ENCODE measurements at places on chromosomes 3 and 15. TPM values are rescaled to one million over a fixed set of nuclear protein-coding genes. Genes with fewer than 3 reads are reported as not detected.

PATL2 gene
- 0.75 TPM for total RNA-seq

KLHL25 gene
- total RNA-seq, result 4.1 TPM

SLC28A1 gene
- not detected for total RNA-seq

GPD1L gene
- 275 TPM for total RNA-seq

TYRO3 gene
- 8.5 TPM for total RNA-seq

SPTSSB gene
- total RNA-seq, result not detected

SCAMP5 gene
- total RNA-seq, result 7.5 TPM

- no peaks in the 10 kb centered on the region for H3K4me1 ChIP-seq
- no peak for DNase-seq
- H3K27me3 ChIP-seq, result no peaks in the 10 kb centered on the region
Observed at GRCh38 chr3:148223266-148223665, 474.4 kb upstream of the AGTR1 start.

DNA sequence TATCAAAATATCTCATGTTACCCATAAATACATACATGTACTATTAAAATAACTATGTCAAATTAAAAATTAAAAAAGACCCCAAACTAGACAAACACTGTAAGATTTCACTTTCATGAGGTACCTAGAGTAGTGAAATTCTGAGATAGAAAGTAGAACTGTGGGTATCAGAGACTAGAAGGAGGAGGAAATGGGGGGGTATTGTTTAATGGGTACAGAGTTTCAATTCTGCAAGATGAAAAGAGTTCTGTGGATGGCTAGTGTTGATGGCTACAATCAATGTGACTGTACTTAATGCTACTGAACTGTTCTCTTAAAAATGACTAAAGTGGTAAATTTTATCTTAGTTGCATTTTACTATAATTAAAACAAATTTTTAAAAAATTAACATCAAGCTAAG, 36.6 kb downstream of the RFX7 start:
- H3K27ac ChIP-seq, result no peak overlapping the region
- no peak for DNase-seq
- H3K4me3 ChIP-seq, result no peak overlapping the region
- no peaks in the 10 kb centered on the region for H3K27me3 ChIP-seq

- no peak overlapping the region for H3K27ac ChIP-seq
- H3K36me3 ChIP-seq, result no peaks in the 10 kb centered on the region
- no peak overlapping the region for H3K4me3 ChIP-seq
- DNase-seq, result peak; percentile 53
Observed at GRCh38 chr15:85879334-85880163, 84.8 kb upstream of the KLHL25 start.

DNA sequence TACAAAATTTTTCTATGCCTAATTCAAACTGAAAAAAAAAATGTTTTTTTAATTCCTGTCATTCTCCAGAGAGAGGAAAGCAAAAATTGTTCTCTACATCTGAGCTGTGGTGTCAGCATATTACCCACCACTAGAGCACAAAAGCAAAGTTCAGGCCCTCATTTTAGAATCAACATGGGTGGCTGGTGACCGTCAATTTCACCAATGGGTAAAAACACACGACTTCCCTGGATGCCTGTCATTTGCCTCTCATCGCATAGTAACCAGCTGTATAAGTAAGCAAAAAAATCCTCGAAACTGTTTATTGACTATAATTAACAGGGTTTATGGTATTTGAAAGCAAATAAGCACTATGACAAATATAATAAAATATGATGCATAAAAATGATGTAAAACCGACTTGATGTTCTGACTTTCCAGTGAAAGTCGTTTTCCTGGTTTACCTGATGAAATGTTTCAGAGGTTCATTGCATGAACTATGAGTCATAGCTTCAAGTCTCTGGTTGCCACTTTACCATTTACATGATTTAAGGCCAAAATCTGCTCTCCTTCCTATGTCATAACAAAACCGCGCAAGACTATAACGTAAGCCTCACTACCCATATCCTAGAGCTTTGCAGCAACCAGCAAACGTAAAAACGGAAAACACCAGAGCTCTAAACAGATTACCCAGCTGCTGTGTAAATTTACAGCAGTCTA, 60.5 kb downstream of the THBS1 start:
- no peaks in the 10 kb centered on the region for H3K36me3 ChIP-seq
- no peak overlapping the region for H3K4me3 ChIP-seq
- no peaks in the 10 kb centered on the region for H3K27me3 ChIP-seq
- no peaks in the 10 kb centered on the region for H3K4me1 ChIP-seq
- H3K27ac ChIP-seq, result no peak overlapping the region

DNA sequence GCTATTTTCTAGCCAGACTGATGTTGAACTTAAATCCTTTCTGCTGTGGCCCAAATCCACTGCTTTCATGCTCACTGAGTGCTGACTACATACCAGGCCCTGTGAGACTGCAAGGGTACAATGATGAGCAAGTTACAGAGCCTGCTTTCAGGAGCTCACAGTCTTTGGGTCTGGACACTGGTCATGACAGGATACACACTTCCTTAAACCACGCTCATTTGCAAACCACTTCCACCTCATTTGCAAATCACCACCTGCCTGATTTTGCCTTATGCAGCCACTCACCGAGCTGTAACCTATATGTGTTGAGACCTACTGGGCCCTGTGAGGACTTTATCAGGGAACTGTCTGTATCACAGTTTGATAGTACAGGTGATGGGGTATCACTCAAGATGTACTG, 50.2 kb upstream of the LRRC58 start:
- peaks cover 97% of the 10 kb centered on the region for H3K36me3 ChIP-seq
- DNase-seq, result no peak
- H3K4me1 ChIP-seq, result no peaks in the 10 kb centered on the region
- H3K27me3 ChIP-seq, result no peaks in the 10 kb centered on the region
- H3K27ac ChIP-seq, result no peak overlapping the region

- no peak overlapping the region for H3K4me3 ChIP-seq
- no peaks in the 10 kb centered on the region for H3K27me3 ChIP-seq
- H3K27ac ChIP-seq, result no peak overlapping the region
Observed at GRCh38 chr3:101842935-101843330, 6.4 kb upstream of the NFKBIZ start.

DNA sequence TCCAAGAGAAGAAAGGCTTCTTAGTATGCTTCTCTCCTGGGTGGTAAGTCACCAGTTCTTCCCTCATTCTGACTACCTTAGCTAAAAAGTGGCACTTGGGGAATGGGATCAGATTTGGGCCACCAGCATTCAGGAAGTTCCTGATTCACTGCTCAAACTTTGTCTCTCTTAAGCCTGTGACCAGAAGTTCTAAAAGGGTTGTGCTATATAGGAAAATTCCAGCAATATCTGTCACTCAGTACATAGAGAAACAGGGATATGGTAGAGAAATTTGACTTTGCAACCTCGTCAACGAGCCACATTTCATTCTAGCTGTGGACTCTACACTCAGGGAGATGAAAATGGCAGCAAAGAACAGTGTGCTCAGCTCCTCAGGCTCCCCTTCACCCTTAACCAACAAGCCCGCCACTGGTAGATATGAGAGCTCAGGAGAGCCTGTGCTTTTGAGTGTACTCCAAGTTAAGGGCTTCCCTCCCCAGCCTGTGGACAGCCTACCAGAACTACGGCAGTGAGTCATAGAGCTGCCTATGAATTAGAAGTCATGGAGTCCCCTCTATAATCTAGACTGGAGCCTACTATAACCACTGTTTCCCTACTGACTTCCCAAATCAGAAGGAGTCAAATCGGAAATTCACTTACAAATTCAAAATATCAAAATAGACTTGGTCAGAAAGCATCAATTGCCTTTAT, 52.6 kb upstream of the MYO5C start:
- no peaks in the 10 kb centered on the region for H3K27me3 ChIP-seq
- no peaks in the 10 kb centered on the region for H3K4me1 ChIP-seq
- no peak overlapping the region for H3K4me3 ChIP-seq
- H3K27ac ChIP-seq, result peak overlapping the region; percentile 29
- peaks cover 25% of the 10 kb centered on the region for H3K36me3 ChIP-seq
- no peak for DNase-seq
